ENCODE measurements at places on chromosomes 5 and 9.

GRCh38 chr5:154761046-154761736 lies 6.0 kb downstream of the LARP1 start:
- no peak for DNase-seq

GRCh38 chr5:13945271-13945670 lies 783 bp upstream of the DNAH5 start:
- no peak for DNase-seq

DNA sequence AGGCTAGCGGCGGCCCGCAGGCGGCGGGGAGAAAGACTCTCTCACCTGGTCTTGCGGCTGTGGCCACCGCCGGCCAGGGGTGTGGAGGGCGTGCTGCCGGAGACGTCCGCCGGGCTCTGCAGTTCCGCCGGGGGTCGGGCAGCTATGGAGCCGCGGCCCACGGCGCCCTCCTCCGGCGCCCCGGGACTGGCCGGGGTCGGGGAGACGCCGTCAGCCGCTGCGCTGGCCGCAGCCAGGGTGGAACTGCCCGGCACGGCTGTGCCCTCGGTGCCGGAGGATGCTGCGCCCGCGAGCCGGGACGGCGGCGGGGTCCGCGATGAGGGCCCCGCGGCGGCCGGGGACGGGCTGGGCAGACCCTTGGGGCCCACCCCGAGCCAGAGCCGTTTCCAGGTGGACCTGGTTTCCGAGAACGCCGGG lies 253 bp downstream of the SLC12A2 start:
- DNase-seq, result peak; percentile 95

- no peak for DNase-seq
These were observed 16.8 kb downstream of the SERINC5 start for GRCh38 chr5:80238778-80239679.

DNA sequence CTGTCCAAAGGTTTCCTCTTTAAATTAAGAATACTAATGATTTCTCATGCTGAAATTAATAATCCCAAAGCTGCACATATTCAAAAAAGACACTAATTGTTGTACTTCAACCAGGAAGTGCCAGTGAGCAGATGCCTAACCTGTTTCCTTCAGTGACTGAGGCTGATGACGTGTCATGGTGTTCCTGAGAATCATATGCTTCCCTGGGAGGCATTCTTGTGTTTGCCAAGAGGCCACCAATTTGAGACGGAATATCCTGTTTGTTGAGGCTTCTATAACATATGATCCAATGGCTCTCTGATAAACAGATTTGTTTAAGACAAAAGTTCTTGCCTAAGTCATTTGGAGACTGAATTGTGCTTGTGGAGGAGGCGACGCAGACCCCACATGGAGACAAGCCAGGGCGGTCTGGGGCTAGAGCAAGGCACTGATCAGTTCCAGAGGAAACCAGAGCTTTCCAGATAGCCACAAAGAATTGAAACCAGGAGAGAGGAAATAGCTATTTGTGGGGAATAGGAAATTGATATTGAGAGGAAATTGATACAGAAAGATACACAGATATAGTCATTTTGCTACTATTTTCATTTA lies 66.4 kb upstream of the ZNF608 start:
- DNase-seq, result no peak

DNA sequence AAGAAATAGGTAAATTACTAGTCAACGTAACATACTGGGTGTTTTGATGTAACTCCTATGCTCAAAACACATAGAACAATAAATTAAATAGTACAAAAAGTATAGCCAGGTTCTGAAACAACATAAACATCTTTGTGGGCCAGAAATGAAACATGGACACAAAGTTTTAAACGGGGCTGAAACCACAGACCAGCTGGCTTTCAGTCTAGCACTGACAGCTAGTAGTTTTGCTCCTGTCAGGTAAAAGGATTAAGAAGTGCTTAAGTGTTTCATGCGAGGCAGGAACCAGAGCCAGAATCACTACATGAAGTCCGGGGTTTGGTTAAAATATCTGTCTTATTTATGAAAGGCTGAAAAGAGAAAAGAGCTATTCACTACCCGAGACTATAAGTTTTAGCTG lies 19.5 kb downstream of the DCAF10 start:
- no peak for DNase-seq

- no peak for DNase-seq
These were observed 5.9 kb downstream of the RGMB start for GRCh38 chr5:98779264-98779877.

- no peak for DNase-seq
These were observed 42.6 kb downstream of the SLF1 start for GRCh38 chr5:94661086-94661485.

DNA sequence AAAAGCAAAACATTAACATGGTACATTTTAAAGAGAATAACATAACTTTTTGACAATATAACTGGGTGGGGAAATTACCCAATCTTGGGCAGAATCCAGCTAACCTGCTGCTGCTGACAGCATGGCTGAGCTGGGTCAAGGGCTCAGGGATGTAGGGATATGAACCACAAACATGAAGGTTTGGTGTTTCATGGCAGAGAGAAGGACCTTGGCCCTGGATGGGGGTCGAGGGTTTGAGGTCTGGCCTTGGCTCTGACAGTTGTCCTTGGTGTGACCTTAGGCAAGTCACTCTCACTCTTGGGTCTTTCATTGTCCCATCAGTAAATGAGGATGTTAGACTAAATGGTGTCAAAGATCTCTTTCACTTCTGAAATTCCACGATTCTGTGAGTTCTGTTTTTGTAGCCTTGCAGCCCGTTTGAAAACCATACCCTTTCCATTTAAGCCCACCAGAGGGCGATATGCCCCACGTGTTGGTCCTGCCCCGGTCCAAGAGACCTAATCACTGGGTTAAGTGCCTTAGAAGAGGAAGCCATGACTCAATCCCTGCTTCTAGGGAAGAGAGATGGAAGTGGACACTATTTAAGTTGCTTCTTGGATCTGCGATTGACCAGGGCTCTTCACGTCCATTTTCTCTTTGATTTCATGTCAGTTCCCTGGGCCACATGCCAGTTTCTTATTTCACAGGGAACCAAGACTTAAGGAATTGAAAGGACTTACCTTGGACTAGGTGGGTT lies 56.8 kb upstream of the TEX48 start:
- peak; percentile 90 for DNase-seq

DNA sequence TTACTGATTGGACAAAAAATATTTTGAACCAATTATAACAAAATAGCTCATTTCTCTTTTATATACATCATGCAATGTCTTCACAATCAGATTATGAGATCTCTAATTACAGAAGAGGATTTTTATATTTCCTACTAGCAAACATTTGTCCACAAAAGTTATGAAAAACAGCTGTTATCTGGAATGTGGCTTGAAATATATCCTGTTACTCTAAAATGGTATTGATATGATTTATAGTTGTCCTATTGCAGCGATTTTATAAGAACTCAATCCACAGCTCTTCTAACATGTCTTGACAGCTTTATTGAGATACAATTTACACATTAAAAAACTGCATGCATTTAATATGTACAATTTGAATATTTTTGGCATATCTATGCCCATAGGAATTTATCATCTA lies 779.9 kb upstream of the ACO1 start:
- no peak for DNase-seq

DNA sequence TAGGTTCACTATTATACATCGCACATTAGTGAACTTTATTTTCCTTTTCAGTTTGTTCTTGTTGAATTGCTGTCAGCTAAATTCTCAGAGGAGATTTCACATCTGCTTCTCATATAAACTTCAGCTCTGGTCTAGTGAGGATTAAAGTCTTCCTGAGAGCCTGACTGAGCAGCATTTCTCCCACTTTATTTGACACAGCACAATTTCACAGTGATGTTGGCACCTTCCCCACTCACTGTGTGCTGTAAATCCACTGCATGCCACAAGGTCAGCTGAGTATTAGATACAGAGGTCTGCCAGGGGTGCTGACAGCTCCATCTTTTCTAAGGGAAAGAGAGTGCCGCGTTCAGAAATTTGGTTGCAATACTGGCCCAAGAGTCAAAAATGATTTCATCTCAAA lies 567.4 kb downstream of the PRR16 start:
- DNase-seq, result no peak

DNA sequence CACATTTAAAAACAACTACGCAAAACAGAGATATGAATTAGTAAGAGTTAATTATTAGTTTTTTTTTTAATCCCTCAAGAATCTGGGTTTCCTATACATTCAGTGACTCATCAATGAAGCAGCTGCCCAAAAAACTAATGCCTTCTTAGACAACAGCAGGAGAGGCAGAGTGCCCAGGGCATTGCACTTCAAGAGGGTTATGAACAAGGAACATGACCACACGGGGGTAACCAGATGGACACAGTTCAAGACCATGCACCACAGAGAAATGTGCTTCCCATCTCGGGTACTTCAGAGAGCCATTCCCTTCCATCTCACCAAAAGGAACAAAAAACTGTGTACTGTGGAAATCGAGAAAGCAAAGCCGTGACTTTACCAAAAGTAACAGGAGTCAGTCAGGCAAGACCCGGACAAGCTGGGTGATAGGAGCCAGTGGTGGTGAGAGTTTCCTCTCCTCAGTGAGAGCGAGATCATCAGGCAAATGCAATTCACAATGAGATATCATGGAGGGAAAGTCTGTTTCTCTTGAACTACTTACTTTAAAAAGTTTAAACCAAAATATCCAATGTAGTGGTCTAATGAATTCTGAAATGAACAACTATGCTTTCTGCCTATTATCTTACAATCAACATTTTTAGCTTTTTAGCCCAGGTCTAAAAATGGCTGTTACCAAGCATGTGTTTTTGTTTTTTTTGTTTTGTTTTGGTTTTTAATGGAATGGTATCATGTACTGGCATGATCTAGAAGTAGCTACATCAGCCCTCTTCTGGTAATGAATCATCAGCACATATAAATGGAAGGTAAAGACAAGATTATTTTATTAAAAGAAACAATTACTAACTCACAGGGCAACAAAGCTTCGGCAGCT lies 192.1 kb downstream of the TSSK1B start:
- DNase-seq, result no peak

DNA sequence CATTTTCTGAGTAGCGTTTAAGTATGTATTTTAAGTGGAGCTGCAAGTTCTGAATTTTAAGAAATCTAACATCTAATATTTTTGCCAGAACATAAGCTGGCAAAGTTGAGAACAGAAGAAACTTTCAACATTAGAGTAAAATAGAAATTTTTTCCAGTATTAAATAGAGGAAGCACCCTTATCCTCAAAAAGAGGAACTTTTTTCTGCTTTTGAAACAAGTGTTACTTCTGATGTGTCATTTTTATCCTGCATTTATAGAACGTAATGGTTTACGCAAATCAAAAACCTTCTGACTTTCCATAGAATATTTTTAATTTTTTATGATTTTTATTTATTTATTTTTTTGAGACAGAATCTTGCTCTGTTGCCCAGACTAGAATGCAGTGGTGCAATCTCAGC lies 21.8 kb downstream of the ZBED3 start:
- DNase-seq, result no peak

DNA sequence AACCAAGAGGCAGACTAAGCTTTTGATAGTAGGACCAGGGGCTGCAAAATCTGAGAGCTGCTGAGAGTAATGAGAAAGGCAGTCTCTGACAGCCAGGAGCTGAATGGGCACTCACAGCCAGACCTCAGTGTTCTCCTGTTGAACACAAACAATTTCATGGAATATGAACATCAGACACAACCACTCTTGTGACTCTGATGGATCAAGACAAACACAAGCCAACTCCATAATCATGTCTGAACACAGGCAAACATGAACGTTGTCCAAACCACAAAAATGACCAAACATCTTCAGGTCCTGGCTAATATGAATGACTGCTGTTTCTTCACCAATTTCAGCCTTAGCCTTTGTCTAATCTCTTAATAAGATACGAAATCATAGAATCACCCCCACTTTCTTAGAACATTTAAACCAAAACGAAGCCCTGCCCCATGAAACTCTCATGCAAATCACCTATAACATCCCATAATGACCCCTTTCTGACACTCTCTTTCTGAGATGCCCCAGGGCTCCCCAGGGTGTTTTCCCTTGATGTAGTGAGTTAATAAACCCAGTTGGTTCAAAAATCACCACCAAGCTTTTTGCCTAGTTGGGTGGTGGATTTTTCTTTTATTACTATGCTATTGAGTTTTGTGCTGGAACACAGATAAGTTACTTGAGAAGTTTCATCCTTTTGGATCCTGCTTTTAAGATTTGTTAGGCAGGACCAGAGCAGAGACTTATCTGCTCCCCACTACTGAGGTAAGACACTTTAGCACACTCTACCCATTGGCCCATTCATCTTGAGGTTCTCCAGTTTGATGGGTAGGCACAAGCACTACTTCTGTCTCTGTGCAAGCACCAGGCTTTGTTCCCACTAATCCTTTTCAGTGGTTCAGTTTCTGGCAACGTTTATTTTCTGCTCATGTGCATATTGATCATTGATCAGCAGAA lies 5.9 kb upstream of the ERAP2 start:
- DNase-seq, result no peak

DNA sequence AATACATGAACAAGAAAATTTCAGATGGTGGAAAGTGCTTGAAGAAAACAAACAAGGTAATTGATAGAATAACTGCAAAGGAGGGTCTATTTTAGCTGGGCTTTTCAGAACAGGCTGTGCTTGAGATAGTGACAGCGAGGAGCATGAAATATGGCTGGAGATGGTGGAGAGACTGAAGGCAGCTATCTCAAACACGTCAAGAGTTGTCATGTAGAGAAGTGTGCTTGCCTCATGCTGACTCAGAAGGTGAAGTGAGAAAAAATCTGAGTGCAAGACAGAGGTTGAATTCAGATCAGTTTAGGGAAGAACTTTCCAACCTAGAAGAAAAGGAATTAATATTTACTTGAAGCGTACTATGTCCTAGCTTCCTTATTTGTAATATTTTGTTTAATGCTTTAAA lies 115.5 kb upstream of the RANBP3L start:
- no peak for DNase-seq

DNA sequence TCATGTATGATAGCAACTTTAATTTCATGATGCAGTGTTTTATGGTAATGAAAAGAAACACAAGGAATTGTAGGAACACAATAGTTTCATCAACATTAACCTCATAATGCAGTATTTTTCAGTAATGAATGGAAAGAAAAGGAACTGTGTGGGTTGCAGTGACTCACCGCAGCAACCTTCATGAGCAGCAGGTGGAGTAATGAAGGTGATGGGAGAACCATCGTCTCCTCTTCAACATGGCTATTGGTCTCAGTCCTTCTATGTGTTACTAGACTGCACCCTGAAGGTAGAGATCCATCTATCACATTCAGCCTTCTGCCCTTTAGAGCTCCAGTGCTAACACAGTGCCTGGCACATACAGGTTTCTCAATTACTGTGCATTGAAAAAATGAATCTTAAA lies 58.0 kb downstream of the TMEM215 start:
- no peak for DNase-seq

DNA sequence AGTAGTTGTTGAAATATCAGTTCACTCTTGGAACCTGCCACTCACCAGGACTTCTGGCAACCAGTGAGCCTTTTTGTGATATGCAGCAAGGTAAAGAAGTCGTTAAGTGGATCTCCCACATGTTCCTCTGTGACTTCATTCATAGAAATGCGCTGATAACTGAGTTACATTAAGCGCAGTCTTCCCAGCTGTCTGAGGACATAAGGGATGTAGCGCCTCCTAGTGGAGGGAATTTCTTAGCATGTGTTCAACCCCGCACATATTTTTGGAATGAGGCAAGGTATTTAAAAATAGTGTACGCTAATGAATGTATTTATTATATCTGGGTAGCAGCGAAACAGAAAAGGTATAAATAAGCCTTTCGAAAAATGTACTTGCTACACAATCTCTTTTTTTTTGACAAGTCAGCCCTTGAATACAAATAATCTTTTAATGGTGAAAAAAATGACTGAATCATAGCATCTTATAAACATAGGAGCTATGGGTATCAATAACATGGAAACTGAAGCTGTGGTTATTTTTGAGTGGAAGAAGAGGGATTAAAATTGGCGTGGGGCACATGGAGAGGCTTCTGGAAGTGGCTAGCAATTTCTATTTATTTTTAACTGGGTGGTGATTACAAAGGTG lies 38.0 kb downstream of the PALM2AKAP2 start:
- DNase-seq, result no peak

- no peak for DNase-seq
These were observed 84.8 kb downstream of the GTF3C4 start for GRCh38 chr9:132755096-132755495.

Data from spleen (tissue), 13 donors.